ENCODE measurements at places on chromosomes 3 and 15.

DNA sequence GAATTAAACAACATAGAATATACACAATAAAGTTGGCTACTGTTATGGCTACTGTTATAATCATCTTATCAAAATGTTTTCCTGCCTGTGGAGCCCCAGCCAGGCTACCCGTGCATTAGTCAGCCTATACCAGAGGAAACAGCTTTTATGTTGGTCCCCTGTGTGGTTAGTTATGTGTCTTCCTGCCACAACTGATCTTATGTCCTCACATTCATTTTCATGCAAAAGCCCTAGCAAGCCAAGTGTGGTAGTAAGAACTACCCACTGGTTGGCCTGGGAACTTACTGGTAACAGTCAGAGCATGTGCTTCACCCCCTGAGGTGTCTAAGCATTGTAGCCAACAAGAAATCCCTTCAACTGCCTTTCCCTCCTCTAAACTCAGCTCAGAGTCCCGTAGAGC, 21.8 kb downstream of the MGLL start:
- no peak for DNase-seq

DNA sequence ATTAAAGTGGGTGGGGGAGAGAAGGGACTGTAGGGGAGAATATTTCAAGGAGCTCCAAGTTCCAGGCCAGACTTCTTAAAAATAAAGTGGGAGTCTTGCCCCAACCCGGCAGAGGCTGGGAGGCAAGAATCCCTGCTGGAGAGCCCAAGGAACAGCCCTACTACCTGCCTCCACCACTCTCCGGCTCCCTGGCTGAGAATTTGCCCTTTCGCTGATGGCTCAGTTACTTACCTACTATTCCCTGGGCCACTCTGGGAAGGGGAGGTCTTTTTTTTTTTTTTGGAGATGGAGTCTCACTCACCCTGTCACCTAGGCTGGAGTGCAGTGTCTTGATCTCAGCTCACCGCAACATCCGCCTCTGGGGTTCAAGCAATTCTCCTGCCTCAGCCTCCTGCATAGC, 15.5 kb downstream of the MYL3 start:
- no peak for DNase-seq

DNA sequence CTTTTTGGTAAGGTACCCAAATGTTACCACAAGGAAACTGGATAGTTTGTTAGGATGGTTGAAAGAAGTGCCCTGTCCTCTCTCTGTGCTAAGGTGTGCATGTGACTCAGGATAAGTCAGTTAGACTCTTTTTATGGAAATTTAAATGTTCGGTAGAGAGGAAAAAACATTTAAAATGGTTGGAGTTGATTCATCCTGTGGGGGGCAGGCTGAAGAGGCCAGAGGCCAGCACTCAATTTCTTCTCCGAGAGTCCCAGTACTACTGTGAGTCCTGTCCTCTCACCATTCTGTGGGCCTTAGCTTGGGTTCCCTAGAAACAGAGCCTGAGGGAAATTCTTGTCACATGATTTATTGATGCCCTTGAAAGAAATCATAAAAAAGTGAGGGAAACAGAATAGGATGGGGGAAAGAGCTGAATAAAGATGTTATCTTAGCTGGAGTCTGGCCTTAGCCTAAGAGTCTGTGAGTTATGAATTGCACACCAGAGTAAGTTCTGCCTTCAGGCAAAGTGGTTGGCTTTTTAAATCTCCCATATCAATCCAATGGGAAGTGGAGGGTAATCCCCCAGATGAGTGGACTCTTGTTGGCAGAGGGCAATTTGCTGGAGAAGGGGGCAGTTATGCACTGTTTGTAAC, 106.5 kb upstream of the GALNT15 start:
- DNase-seq, result no peak

DNA sequence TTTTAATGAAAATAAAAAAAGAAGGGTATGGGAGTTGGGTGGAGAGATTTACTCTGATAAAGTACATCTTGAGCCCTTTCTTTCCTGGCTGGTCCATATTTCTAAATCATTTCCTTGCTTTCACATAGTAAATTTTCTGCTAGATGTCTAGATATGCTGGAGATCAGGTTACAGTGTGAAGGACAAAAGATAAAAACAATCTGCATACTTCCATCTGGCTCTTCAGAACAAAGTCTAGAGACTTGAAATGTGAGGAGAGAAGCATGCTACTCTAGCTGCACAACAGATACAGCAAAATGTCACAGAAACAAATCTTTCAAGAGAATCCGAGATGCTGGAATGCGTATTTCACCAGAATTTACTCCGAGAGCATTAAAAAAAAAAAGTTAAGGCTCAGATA, 42.2 kb downstream of the FOXP1 start:
- no peak for DNase-seq

GRCh38 chr15:83928392-83928734, 274.4 kb downstream of the ADAMTSL3 start:
- DNase-seq, result no peak

DNA sequence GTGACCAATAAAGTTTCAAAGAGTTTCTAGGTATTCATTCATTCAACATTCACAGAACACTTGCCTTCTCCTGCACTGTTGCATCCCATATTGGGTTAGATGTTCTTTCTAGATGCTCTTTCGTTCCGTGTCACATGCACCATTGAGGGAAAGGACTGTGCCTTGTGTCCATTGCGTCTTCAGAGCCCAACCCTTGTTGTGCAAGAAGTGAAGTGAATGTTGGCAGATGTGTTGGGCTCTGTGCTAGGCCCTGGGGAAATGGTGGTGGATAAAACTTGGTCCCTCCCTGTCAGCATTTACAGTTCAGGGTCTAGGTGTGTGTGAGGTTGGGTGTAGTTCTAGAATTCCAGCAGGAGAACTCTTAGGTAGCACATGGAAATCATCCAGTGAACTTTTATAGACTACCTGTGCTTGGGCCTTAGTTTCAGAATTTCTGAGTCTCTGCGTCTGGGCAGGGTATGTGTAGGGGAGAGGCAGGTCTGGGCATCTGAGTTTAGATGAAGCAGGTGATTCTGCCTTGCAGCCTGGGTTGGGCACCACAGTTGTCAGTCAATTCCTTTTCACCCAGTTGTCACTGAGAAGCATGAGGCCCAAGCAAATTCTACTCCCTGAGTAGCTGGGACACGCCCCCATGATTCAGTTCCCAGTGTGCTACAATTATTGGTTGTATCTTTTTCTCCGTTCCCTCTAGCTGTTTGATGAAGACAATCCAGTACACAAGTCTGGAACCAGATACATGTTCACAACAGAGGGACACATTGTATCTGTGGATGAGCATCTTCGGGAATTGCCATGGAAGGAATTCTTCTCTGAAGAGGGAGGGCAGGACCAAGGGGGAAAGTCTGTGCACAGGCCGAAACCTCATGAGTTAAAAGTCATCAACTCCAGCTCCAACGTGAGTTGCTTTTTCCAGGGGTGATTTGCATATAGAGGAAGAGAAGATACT, 25.4 kb downstream of the EDEM1 start:
- DNase-seq, result no peak

- DNase-seq, result no peak
Observed at GRCh38 chr15:54571576-54571975, 593.3 kb downstream of the UNC13C start.

DNA sequence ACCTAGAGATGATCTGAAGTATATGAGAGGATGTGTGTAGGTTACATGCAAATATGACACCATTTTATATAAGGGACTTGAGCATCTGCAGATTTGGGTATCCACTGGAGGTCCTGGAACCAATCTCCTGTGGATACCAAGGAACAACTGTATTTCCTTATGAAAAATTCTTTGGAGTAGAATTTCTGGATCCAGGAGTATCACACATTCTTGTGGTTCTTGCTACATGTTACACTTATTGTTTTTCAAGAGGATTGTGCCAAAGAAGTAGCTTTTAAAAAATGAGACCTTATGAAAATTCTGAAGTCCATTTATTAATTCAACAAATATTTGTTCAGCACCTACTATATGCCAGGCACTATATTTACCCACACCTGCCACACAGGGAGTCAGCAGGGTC, 15.7 kb upstream of the TBC1D23 start:
- no peak for DNase-seq

GRCh38 chr3:193800138-193801043, 207.4 kb downstream of the OPA1 start:
- DNase-seq, result no peak

- DNase-seq, result no peak
Observed at GRCh38 chr15:47116698-47117097, 600.6 kb upstream of the SEMA6D start.

DNA sequence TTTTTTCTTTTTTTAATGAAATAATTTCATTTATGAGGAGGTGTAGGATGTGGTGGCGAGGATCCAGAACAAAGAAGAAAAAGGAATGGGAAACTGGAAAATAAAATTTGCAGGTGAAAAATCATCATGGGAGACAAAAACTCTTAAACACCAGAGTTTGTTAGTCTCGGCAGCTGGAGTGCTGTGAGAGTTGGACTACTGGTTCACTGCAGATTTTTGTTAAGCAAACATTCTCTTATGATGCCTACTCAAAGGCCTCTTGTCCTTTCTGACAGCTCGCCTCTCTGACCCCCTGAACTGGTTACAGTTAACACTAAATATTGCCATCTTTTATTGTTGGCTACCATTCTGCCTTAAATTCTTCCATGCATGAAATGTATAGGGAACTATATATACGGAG, 152.4 kb upstream of the DPH6 start:
- DNase-seq, result no peak

DNA sequence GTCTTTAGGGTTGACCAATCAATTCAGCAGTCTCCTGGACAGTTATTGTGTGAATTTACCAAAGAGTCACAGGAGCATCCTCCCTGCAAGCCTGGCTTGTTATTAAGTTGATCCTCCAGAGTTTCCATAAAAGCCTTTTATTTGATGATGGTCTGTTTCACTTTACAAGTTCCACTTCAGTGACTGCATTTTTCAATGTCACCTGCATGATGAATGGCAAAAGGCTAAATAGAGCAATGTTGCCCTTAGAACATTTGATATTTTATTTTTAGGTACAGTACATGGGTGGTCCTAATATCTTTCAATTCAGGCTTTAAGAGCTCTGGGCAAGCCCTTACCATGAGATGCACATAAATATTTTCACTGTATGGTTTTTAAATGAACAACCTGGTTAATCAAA, 22.6 kb downstream of the GUCA1C start:
- no peak for DNase-seq

GRCh38 chr3:64399205-64399800, 174.0 kb upstream of the PRICKLE2 start:
- DNase-seq, result peak; percentile 47

DNA sequence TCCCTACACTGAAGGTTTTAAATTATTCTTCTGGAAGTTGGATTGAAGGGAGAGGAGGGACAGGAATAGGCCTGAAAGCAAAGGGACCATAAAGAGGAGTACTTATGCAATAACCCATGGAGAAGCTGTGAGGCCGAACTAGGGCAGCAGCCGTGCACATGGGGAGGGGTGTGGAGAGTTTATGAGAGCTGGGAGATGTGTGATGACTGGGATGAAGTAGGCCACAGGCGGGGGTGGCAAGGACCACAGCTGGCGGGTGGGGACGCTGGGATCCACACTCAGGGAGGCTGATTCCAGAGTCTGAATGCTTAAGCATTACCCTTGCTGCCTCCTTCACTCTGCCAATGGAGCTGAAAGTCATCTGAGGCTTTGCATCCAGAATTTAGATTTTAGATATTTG, 123.8 kb downstream of the ARNT2 start:
- DNase-seq, result no peak

DNA sequence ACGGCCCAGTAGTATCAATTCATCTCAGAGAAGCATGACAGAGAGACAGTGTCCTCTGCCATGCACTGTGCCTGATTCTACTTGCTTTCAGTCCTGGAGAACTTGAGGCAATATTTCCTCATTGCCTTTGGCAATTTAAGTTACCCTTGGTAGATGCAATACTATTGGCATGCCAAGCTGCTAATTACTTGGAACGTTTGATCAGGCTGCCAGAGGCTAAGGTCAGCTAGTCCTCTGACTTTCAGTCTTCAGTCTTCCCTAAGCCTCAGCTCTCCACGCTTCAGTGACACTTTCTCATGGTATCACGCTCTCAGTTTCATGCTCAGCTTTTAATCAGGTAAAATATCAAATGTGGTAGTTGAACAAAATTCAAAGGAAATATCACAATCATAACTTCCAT, 13.1 kb upstream of the OSBPL11 start:
- DNase-seq, result no peak

DNA sequence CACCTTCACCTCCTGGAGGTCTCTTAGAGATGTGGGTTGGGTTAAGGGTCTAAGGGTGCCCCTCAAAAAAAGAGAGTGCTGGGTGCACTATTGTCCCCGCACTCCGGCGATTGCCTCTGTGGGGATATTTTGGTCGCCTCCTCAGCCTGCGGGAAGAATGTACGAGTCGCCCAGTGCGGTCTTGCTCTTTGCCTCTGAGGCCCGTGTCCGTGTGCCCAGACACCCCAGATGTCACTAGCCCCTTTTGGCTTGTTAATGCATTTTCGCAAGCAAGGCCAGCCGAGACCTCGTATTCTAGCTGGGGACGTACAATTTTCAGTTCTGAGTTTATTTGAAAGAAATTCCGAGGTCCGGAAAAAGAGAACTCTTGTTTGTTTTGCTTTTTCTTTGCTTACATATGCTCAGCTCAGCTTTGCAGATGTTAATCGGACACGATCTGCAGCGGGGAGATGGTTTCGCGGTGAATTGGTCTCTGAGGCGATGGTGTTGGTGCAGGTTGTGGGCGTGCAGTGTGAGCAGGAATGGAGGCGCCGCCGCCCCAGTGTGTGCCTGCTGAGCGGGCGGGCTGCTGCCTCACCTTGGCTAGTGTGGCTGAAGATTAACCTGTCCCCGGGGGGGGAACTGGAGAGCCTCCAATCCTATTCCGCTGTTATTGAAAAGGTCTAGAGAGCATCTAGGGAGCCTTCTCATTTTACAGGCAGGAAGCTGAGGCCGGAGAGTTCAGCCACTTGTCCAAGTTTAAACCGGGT, 1.4 kb downstream of the ST6GAL1 start:
- DNase-seq, result peak; percentile 7
